ENCODE measurements at places on chromosomes 16 and 17. TPM values are rescaled to one million over a fixed set of nuclear protein-coding genes. Genes with fewer than 3 reads are reported as not detected.

CDH15 gene
- not detected for total RNA-seq

SHCBP1 gene
- total RNA-seq: 54.6 TPM

MPV17L gene
- total RNA-seq: 0.08 TPM

ARHGAP23 gene
- 0.55 TPM for total RNA-seq

KIF2B gene
- total RNA-seq: not detected

NOG gene
- not detected for total RNA-seq

UNKL gene
- 25.4 TPM for total RNA-seq

- no peaks in the 10 kb centered on the region for H3K36me3 ChIP-seq
- H3K4me1 ChIP-seq: peaks cover 3% of the 10 kb centered on the region
- H3K4me3 ChIP-seq: no peak overlapping the region
- DNase-seq: no peak
- H3K27me3 ChIP-seq: no peaks in the 10 kb centered on the region
Observed at GRCh38 chr16:2056077-2056476, 8.3 kb downstream of the TSC2 start.

DNA sequence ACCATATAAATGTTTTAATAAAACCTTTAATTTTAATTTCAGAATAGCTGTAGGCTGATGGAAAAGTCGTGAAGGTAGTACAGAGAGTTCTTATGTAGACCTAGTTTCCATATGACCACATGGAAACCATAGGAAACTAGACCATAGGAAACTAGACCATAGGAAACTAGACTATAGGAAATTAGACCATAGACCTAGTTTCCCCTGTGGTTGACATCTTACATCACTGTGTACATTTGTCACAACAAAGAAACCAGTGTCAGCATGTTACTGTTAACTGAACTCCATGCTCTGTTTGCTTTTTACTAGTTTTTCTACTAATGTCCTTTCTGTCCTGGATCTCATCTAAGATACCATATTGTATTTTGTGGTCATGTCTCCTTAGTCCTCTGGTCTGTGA, 14.6 kb downstream of the NUDT7 start:
- H3K4me1 ChIP-seq: peaks cover 4% of the 10 kb centered on the region
- no peaks in the 10 kb centered on the region for H3K27me3 ChIP-seq
- no peaks in the 10 kb centered on the region for H3K36me3 ChIP-seq
- H3K4me3 ChIP-seq: no peak overlapping the region

DNA sequence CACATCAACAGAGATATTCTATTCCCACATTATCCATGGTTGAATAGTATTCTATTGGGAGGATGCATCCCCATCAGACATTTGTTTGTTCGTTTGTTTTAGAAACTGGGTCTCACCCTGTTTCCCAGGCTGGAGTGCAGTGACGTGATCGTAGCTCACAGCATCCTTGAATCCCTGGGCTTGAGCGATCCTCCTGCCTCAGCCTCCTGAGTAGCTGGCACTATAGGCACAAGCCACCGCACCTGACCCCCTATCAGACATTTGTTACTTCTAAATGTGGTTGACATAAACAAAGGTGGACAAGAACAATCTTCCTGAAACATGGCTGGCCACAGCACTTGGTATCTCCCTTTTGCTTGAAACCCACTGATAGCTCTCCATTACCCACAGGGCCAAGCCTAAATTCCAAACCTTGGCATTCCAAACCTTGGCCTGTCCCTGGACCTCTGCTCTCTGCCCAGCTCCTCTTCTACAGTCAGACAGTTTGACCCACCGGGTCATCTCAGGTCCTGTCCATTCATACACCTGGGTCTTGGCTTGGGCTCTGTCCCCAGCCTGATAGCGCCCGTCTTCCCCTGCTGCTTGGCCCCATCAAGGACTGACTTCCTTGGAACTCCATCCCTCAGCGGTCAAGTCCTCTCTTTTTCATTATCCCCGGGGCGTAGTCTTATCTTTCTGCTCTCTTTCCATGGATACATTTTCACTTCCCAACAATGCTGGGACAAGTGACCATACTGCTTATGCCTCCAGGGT, 1.5 kb upstream of the PRR29 start:
- H3K36me3 ChIP-seq: no peaks in the 10 kb centered on the region
- peak overlapping the region; percentile 7 for H3K27ac ChIP-seq
- DNase-seq: peak; percentile 44
- no peaks in the 10 kb centered on the region for H3K27me3 ChIP-seq
- peaks cover 53% of the 10 kb centered on the region for H3K4me1 ChIP-seq
- H3K4me3 ChIP-seq: no peak overlapping the region

GRCh38 chr17:76151896-76152454, 10.9 kb upstream of the FOXJ1 start:
- no peak for DNase-seq
- H3K27me3 ChIP-seq: no peaks in the 10 kb centered on the region
- H3K4me3 ChIP-seq: no peak overlapping the region

- H3K4me3 ChIP-seq: no peak overlapping the region
- DNase-seq: no peak
- H3K27ac ChIP-seq: no peak overlapping the region
- H3K4me1 ChIP-seq: no peaks in the 10 kb centered on the region
Observed at GRCh38 chr17:43467981-43468581, 15.7 kb upstream of the DHX8 start.

DNA sequence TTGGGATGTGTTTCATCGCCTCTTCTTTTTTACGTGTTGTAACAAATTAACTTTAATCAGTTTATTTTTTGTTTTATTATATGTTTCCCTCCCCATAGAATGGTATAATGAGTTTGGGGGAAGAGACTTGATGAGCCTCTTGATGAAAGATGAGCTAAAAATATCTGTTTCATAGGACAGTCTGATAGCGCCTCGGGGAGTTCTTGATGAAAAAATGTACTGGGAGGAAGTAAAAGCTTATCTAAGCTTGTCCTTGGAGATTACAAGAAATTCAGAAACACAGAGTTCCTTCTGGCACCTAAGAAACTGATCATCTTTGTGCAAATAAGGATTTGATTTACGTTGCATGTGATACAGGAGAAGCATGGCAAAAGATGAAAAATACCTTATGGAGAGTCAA, 350.2 kb upstream of the CDH8 start:
- H3K27ac ChIP-seq: no peak overlapping the region
- no peak for DNase-seq
- no peaks in the 10 kb centered on the region for H3K27me3 ChIP-seq

- peaks cover 13% of the 10 kb centered on the region for H3K4me1 ChIP-seq
- no peak overlapping the region for H3K4me3 ChIP-seq
- no peak for DNase-seq
Observed at GRCh38 chr17:381516-381915, 28.9 kb upstream of the RPH3AL start.
